ENCODE measurements at places on chromosomes 11 and 22. TPM values are rescaled to one million over a fixed set of nuclear protein-coding genes. Genes with fewer than 3 reads are reported as not detected.

DNA sequence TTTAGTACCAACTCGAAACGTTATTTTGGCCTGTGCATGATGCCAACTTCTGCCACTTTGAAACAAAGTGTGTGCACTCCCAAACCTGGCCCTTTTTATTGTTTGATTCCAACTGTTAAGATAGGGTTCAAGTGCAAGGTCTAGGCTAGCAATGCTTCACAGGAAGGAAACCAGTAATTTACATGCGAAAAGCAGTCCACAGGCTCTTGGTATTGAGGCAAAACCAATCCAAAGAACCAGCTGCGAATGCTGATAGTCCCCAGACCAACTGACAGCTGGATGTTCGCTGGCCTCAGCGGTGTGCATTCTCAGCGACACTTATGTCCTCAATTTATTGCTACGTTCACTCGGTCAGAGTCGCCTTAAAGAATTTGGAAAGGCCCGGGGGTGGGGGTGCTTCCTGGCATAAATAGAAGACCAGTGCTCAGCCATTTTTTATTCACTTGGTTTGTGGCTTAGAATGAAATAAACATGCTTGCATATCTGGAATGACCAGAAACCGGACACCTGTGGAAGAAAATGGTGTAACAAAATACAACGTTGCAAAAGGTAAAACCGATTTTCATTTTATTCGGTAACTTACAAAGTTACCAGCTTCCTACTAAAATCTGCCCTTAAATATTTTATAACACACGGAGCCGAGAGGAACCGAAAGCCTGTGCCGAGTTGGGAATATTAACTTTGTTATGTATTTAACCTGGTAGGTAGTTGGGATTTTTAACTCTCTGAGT lies 1.6 kb downstream of the CPT1A start:
- peak; percentile 25 for DNase-seq

Gene OR51I2
- not detected for polyA plus RNA-seq

- DNase-seq = no peak
Measured at GRCh38 chr11:68025047-68025446, 5.4 kb upstream of the NDUFS8 start.

DNA sequence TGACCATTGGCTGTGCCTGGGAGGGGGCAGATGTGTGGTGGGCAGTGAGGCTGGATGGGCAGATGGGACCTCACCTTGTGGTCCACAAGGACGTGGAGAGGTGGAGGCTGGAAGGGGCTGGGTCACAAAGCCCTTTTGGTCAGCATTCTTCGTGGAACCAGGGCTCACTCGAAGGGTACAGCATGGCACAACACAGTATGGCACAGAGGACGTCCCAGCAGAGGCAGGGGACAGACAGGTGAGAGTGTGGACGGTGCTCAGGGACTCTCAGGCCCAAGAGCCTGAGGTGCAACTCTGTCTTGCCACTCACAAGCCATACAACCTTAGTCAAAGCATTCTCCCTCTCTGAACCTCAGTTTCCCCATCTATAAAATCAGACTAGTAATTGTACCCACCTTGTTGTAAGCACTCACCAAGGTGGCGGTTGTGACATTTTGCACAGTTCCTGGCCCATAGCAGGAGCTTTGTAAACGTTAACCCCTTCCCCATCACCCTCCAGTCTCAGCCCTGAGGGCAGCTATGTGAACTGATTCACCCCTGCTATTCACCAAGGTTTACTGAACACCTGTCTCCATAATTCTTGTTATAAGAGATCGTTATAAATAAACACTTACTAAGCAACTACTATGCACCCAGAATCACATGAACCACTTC lies 11.6 kb upstream of the TSKU start:
- no peak for DNase-seq

- DNase-seq = no peak
Measured at GRCh38 chr11:31160504-31161422, 208.8 kb downstream of the DCDC1 start.

DNA sequence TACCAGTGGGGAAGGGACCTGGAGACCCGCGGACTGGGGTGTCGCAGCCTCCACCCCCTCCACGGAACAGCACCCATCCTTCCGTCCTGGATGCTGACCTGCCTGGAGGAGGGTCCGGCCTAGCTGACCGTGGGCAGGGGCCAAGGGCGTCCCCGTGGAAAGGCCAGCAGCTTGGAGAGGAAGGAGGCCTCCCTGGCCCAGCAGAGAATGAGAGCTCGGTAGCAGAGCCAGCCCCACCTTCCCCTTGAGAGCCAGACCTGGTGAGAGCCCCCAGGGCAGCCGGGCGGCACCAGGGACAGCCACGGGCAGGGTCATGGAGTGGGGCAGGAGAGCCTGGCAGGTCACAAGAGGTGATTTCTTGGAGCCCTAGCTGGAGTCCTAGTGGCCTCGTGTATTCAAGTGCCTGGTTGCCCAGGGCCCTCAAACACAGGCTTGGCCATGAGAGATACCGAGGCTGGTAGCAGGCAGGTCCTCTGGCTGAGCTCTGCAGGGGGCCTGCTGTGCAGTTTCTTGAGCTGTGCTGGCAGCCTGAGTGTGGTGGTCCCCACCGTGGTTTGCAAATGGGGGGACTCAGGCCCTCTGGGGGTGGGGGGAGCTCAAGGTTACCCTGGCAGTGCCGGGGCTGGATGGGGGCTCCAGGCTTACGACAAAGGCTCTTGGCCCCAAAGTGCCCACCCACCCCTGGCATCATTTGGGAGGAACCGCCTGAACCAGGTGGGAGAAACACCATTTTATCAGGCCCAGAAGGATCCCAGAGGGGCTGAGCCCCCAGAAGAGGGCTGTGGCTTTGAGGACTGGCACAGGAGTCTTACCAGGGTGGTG lies 7.6 kb downstream of the TSPAN32 start:
- DNase-seq = no peak

Gene RBM4
- polyA plus RNA-seq = 141 TPM

DNA sequence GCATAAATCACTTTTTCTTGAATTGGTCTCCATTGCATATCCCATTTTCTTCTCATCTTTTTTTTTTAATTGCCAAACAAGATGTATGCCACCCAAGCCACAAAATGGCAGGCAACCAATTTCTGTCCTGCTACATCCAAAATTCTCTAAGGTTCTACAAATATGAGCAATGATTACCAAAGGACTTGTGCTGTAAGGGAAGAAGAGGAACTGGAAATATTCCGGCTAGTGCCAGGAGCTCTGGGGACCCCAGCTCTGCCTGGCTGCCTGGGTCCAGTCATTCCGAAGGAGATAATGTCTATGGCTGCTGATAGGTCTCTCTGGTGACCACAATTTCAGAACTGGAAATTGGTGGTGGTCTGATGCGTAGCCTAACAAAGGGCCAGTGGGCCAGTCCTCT lies 17.1 kb upstream of the SNX32 start:
- DNase-seq = no peak

GRCh38 chr11:61675826-61676225 lies 4.4 kb upstream of the DAGLA start:
- DNase-seq = no peak

GRCh38 chr11:7749456-7749855 lies 43.2 kb upstream of the OVCH2 start:
- no peak for DNase-seq

Gene NTM
- 10.4 TPM for polyA plus RNA-seq

DNA sequence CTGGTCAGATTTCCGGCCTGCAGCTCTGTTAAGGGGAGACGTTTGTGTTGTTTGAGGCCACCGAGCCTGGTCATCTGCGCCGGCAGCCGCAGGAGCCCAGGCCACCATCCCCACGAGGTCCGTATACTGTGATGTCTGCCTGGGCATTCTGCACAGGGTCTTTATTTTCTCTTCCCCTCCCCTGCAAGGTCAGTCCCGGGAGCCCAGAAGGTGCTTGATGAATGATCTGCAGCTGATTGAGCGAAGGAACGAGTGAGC lies 45.4 kb downstream of the CTTN start:
- DNase-seq = no peak

GRCh38 chr11:127255209-127255608 lies 254.6 kb upstream of the KIRREL3 start:
- peak; percentile 6 for DNase-seq

- no peak for DNase-seq
Measured at GRCh38 chr11:69415411-69416142, 65.9 kb upstream of the LINC01488 start.

Gene DHCR7
- polyA plus RNA-seq = 15.1 TPM

DNA sequence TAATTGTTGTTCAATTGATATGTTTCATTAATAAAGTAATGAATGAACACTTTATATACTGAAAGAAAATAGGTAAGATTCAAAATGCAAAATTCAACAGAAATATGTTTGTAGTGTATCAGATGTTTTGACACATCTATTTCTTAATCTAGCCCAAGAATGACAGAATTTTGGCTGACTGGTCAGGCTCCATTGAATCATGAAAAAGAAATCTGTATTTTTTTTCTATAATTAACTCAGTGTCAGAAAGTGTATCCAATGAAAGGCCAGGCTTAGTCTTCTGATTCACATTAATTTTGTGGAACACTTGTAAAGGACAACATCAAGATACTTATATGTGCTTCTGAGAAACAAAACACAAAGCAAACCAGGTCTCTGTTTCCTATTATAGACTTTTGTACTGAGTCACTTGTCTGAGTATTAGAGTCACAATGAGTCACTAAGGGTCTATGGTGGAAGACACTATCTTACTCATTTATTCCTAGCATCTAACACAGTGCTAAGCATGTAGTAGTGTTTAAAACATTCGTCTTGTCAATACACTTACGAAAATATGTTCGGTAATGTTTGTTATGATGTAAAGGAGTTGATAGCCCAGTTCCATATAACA lies 297.7 kb upstream of the CCDC90B start:
- no peak for DNase-seq

DNA sequence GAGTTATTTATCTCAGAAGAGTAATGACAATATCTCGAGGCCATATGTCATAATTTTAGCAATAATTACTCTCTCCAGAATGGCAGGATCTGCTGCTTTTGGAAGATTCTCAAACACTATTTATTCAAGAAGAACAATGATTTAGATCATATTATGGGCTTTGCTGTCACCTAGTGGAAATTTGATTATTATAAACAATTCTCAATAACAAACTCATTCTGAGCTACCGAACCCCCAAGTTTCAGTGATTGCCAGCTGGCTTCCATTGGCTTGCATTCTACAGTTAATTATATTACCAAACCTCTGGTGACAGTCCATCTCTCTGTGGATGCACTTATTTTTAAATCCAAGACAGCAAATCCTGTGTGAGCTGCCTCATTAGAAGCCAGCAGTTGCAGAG lies 27.9 kb upstream of the SLC36A4 start:
- peak; percentile 18 for DNase-seq

DNA sequence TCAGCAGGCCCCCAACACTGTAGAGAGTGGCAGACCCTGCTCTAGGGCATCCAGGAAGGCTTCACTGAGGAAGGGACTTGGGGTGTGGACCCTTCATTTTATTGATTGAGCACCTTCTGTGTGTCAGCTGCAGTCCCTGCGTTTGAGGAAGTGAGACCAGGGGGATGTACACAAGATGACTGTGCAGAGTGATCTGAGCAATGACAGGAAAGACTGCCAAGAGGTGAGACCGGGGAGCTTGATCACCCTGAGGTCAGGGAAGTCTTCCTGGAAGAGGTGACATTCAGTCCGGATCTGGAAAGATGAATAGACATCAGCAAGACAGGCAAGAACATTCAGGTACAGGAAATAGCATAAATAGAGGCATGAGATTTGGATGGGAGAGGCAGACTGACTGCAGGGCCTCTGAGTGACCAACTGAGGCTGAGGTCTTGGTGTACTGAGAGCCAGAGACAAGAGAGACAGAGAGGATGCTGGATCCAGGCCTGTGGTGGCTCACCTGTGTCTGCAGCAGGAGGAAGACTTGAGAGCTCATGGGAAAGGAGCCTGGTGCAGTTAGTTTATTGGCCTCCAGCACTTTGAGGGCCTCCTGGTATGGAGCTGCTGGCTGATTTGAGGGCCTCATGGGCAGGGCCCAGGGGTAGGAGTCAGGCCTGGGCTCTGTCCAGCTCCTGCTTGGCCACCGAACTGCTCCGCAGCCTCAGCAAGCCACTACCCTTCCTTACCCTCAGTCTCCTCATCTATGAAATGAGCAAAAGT lies 5.2 kb downstream of the DGAT2 start:
- no peak for DNase-seq

GRCh38 chr11:71200761-71201160 lies 51.6 kb downstream of the SHANK2 start:
- DNase-seq = no peak

Gene CHADL
- polyA plus RNA-seq = 4.9 TPM

- DNase-seq = no peak
Measured at GRCh38 chr11:61125310-61125684, 23.0 kb downstream of the CD5 start.

Gene KDM4E
- polyA plus RNA-seq = 0.31 TPM

GRCh38 chr11:110867951-110868350 lies 155.7 kb upstream of the ARHGAP20 start:
- no peak for DNase-seq

GRCh38 chr11:72088076-72088808 lies 7.6 kb downstream of the LRRC51 start:
- no peak for DNase-seq

Gene TCN2
- polyA plus RNA-seq = 7.0 TPM

GRCh38 chr22:30265823-30266444 lies 717 bp downstream of the OSM start:
- DNase-seq = no peak

Gene DTX4
- 19.4 TPM for polyA plus RNA-seq

- DNase-seq = no peak
Measured at GRCh38 chr11:64823568-64824119, 13.3 kb upstream of the MEN1 start.

Gene RPS25
- polyA plus RNA-seq = 1,495 TPM

- no peak for DNase-seq
Measured at GRCh38 chr22:27985323-27986275, 66.5 kb upstream of the PITPNB start.

DNA sequence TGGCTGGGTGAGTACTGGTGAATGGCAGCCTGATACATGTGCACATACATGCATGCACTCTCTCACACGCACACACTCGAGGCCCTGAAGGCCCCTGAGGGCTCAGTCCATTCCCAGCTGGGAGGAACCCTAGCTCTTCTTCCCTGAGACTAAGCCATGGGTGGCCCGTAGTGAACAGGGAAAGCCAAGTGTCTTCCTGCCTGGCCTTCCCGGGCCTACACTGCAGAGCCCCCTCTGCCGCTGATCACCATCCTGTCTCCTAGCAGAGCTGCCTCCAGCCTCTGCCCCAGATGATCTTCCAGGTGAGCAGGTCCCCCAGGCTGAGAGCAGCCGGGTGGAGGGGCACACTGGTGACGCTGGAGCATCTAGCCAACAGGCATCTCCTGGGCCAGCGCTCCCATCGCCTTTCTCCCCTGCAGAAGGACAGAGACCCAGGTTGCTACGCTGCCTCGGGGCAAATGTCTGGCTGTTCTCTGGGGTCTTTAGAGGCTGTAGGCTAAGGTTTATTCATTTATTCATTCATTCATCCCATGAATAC lies 57.3 kb downstream of the CD82 start:
- no peak for DNase-seq

- no peak for DNase-seq
Measured at GRCh38 chr11:68724293-68724692, 27.0 kb downstream of the TESMIN start.

Gene AQP11
- polyA plus RNA-seq = 1.5 TPM
